ENCODE measurements at places on chromosomes 3 and 15.

GRCh38 chr3:196175116-196175625 lies 36.0 kb downstream of the ZDHHC19 start:
- no peak for DNase-seq

DNA sequence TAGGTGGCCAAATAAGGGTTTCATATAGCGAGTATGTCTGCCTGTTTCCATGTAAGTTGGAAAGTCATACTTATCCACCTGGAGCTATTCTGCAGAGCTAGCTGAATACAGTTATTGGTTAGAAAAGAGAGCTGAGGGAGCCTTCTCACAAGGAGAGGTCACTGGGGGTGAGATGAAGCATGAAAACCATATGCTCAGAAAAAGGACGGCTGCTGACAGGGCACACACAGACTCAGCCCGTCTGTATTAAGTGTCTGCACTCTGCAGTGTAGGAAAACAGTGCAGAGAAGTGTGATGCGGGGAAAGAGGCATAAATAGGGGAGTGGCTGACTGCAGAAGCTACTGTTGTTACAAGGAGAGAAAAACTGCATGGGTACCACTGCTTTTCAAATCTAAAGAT lies 58.2 kb downstream of the C3orf70 start:
- DNase-seq, result no peak

GRCh38 chr3:99410789-99411311 lies 227.5 kb upstream of the COL8A1 start:
- no peak for DNase-seq

DNA sequence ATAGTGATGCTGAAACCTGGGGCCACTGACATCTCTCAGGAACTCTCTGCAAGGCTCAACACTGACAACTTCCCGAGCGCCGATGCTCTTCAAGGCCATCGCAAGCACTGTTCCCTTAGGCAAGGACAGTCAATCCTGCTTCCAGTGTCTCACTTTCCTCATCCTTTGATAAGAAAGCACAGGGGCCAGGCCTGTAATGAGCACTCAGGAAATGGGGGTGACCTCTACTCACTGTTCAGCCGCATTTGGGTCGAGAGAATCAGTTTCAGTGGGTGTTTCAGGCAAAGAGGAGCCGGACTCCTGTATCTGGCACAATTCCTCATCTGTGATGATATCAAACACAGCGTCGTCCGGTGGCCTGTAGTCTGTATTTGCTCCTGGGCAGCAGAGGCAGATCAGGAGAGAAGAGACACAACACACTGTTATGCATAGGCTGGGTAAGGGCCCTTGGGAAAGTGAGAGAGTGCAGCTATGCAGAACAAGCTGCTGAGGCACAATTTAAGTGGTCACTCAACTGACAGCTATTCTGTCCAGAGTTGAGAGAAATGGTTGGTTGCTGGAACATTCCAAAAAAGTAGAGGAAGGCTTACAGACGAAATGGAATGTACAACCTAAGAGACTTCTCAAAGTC lies 11.9 kb downstream of the CXCR6 start:
- DNase-seq, result no peak

DNA sequence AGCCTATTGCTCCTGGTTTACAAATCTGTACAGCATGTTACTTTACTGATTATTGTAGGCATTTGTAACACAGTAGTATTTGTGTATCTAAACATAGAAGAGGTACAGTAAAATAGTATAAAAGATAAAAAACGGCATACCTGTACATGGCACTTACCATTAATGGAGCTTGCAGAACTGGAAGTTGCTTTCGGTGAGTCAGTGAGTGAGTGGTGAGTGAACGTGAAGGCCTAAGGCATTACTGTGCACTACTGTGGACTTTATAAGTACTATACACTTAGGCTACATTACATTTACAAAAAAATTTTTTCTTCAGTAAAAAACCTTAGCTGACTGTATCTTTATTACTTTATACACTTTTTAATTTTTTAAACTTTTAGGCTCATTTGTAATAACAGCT lies 90.9 kb downstream of the RAP2B start:
- no peak for DNase-seq
